T-cell (primary cell): ENCODE measurements at places on chromosomes 3 and 15.

GRCh38 chr3:193742628-193743027 is 149.6 kb downstream of the OPA1 start:
- DNase-seq, result no peak

DNA sequence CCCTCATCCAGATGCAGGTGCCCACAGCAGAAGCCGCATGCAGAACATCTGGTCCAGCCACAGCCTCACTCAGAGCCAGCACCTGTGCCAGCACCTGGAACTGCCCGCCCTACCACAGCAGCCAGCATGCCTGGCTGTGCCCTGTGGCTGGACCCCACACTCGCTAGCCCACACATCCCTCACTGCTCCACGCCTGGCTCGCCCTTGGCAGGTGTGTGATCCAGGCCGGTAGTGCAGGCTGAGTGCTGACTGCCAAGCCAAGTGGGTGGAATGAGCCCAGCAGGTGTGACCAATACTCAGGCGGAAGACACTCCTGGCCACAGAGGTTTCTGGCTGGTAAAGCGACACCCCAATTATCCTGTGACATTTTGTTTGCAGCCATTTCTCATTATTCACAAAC is 162.4 kb upstream of the ROBO1 start:
- DNase-seq, result no peak

- DNase-seq, result no peak
Measured at GRCh38 chr3:56869157-56869889, 67.6 kb upstream of the ARHGEF3 start.

- DNase-seq, result no peak
Measured at GRCh38 chr3:84108442-84108971, 850.3 kb upstream of the CADM2 start.

DNA sequence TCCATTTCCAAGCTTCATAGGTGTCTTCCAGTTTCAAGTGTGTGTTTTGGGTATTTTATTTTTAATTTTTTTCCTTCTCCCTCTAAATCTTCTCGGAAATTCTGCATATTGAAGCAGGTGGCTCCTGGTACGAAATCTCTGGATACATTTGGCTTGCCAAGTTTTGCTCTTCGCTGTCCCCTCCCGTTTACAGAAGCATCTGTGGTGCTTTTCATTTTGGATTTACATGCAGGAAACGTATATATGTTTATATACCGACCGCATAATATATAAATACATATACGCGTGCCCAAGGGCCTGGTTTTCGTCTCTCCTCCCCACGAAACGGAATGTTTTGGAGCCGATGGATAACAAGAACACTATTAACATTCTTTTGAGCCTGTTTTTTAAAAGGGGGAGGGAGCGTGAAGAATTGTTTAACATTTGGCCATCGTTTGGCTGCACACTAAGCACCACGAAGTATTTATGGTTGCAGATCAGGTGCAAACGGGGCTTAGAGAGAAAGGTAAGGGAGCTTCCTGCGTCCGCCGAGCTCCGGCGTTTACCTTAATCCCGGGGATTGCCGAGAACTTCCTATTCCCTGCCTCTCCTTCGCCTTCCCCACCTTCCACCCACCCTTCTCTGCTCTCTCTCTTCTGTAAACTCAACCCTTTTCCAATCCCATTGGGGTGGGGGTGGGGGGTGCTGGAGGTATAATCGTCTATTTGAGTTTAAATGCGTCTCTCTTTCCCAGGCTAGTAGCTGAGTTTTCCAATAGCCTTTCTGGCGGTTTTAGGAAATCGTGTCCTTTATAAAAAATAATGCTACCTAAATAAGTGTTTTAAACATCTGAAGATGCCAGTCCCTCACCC is 1.1 kb upstream of the NLGN1 start:
- DNase-seq, result no peak

DNA sequence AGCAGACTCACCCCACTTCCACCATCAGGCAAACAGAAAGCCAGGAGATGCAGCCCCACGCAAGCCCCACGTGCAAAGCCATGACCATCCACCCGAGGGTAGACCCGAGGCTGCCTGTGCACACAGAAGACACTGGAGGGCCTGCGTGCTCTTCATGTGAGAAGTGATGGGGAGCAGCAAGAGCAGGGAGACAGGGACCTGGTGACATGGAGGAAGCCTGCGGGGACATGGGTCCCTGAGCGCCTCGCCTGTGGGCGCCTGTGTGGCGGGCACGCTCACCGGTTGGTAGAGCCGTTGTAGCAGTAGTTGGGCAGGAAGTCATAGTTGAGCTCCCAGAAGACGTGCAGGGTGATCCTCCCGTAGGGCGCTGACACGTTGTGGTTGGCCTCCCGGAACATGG is 65.0 kb downstream of the NIPA2 start:
- DNase-seq, result no peak

- DNase-seq, result no peak
Measured at GRCh38 chr3:155492841-155493240, 199.4 kb upstream of the STRIT1 start.

DNA sequence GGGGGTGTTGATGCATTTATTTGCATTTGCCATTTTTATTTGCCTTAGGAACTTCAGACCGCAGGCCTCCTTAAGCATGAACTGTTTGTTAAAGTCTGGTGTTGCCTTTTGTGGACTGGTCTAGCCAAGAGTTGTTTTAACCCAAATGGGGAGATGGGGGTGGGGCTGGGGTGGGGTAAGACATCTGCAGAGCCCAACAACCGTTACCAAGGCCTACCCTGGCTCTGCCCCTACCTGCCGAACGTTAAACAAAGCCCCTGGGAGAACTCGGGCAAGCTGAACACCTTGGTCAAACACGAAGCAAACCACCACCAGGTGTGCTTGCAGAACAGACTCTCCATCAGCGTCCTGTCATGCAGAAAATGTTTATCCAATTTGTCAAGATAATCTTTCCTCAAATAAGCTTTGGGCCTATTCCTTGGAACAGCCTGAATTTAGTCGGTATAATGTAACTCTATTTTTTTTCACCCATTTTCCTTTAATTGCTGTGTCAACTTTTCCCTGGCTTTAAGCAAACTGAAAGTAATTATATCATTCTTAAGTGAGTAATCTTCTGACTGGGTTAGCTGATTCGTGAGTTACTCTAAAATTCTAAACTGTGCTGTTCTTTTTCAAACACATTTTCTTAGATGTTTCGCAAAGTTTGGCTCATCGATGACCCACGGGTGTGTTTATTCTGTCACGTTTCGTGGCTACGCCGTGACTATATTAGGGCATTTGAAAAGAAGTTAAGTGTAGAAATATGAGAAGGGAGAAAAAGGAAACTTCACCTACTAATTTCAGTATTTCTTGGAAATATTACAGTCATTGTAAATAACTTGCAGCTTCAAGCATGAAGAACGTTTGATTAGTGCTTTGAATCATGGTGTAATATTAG is 127.6 kb downstream of the SOX2 start:
- DNase-seq, result no peak

GRCh38 chr15:82530006-82530405 is 10.3 kb downstream of the RPS17 start:
- DNase-seq, result no peak

- no peak for DNase-seq
Measured at GRCh38 chr3:25582242-25582641, 82.5 kb downstream of the TOP2B start.

- DNase-seq, result no peak
Measured at GRCh38 chr3:185439745-185440466, 58.9 kb downstream of the TMEM41A start.

DNA sequence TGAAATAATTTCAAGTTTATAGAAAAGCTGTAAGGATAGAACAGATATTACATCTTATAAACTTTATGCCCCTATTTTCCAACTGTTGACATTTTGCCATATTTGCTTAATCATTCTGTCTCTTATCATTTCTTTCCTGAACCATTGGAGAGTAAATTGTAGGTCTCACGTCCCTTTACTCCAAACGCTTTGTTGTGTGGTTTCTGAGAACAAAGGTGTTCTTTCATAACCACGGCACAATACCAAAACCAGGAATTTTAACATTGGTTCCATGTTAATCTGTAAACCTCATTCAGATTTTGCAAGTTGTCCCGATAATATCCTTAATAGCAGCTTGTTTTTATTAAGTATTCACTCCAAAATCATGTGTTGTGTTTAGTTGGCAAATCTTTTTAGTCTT is 134.8 kb downstream of the AKAP13 start:
- DNase-seq, result no peak
